ENCODE measurements at places on chromosomes 3 and 15.
A peak's percentile ranks its signal among the peaks of the same experiment; 100 is the strongest.

- peak; percentile 58 for DNase-seq
Observed at GRCh38 chr3:127406309-127407025, 118.6 kb upstream of the PRR20G start.

GRCh38 chr15:24772266-24772665 is 96.7 kb downstream of the NPAP1 start:
- no peak for DNase-seq

GRCh38 chr3:177478170-177478867 is 281.0 kb upstream of the TBL1XR1 start:
- no peak for DNase-seq

DNA sequence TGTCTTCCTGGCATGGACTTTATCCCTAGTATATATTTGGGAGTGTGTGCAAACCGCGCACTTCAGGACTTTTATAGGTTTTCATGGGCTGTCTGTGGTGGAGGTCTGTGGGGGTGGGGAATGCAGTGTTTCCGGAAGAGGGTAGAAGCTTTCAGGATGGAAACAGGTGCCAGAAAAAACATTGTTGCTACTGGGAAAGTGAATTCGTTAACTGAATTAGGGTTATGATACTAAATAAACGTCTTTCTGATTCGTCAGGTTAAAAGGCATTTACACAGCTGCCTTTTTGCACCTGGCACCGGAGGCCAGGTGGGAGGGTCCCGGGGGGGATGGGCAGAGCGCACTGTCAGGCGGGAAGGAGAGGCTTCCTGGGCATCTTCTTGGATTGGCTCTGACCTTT is 62.1 kb downstream of the SLCO3A1 start:
- DNase-seq = no peak

- DNase-seq = peak; percentile 65
Observed at GRCh38 chr15:65303687-65304380, 643 bp upstream of the RNU5B-1 start.

All from hematopoietic multipotent progenitor cell treated with erythropoietin and hydrocortisone succinate and interleukin-3 and kit ligand, for 8 days (in vitro differentiated cells).